ENCODE measurements at places on chromosomes 1 and 21.
A peak's percentile ranks its signal among the peaks of the same experiment; 100 is the strongest.

DNA sequence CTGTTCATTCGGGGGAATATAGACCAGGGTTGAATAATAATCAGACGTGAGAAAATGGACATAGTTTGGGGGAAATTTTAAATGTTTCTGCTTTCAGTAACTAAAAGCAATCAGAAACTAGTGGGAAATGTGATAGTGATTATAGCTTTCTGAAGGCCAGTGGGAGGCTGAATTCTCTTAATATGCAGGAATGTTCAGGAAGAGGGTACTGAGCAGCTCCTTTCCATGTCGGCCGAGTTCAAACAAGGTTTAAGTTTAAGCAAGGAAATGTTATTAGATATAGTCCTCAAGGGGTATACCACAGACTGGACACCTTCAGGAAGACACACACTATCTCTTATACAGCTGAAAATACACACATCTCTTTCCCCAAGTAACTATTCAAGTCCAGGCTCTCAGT, 105.5 kb downstream of the HHAT start:
- no peak for DNase-seq

DNA sequence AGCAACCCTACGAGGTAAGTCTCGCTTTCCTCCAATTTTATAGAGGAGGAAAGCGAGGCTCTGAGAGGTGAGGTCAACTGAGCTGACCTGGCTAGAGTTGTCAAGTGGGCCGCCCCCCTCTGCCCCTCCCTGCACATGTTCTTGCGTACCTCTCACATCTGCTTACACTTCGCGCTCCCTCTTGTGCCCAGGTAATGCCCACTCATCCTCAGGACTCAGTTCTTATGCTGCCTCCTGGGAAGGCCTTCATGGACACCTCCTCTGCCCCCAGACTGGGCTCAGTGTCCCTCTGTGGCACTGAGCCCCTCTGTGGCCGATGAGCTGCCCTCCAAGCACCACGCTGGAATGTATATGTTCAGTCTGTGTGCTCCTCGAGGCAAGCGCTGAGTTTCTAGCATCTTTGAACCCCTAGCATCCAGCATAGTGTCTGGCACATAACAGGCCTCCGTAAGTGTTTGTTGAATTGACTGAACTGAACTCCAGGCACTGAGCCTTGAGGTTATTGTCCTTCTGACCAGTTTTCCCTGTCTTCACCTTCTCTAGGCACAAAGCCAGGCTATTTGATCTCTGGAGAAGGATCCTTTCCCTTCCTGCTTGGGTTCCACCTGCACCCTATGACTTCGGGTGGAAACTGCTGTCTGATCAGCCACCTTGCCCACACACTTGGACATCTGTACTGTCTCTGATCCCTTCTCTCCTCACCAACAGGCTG, 13.5 kb downstream of the MOV10 start:
- no peak for DNase-seq

DNA sequence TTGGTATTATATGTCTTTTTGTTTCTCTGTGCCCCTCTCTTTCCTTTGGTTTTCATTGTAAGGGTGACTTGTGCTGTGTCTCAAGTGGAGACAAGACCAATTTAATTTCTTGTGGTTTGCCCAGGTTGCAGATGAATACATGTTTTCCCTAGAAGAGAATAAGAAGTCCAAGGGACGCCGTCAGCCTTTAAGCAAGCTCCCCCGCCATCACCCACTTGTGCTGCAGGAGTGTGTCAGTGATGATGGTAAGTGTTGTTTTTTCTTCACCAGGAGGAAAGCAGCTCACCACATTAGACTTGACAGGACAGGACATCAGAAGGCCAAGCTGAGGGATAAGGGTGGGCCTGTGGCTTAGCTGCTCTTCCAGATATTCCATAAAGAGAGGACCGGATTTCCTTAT, 23.8 kb upstream of the ST3GAL3 start:
- DNase-seq, result no peak

GRCh38 chr1:240691909-240692705, 80.2 kb upstream of the GREM2 start:
- DNase-seq, result no peak

- no peak for DNase-seq
Measured at GRCh38 chr1:219945795-219946194, 17.4 kb upstream of the SLC30A10 start.

- DNase-seq, result no peak
Measured at GRCh38 chr1:186152620-186153239, 222.3 kb downstream of the TPR start.

DNA sequence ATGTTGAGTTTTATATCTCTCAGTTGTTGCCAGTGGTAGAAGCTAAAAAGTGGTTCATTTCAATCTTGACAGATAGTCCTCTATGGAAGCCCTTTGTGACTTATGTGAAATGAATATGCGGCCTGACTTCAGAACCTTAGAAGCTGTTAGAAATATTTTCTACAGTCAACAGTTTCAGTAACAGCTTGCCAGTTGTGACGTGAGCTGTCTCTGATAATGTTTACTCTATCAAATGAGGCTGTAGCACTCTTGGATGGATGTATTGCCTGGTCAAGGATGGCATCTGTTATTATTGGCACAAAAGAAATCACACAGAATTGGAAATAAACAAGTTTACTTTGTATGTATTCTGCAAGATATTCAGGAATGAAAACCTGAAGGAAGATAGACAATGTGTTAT, 31.9 kb downstream of the SNX7 start:
- no peak for DNase-seq

GRCh38 chr1:42947965-42948732, 10.5 kb downstream of the SLC2A1 start:
- no peak for DNase-seq

DNA sequence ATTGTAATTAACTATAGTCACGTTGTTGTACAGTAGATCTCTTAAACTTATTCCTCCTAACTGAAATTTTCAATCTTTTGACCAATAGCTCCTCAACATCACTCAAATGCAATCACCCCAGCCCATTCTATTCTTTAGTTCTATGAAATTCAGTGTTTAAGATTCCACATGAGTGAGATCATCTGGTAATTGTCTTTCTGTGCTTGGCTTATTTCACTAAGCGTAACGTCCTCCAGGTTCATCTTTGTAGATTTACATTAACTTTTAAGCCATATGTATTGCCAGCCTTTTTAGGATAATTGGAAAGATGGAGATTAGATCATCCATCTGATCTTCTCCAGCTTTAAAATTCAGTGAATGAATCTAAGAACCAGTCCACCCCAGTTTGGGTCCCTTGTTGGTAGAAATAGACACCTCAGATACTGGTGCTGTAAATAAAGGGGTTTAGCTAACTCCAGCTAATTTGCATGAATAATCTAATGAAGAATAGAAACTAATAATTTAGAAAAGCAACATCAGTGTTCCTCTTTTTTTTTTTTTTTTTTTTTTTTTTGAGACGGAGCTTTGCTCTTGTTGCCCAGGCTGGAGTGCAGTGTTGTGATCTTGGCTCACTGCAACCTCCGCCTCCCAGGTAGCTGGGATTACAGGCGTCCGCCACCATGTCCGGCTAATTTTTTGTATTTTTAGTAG, 7.0 kb downstream of the S100A10 start:
- DNase-seq, result no peak

- DNase-seq, result no peak
Measured at GRCh38 chr1:76185207-76185606, 110.7 kb downstream of the ST6GALNAC3 start.

- DNase-seq, result no peak
Measured at GRCh38 chr1:61318319-61319125, 236.2 kb downstream of the NFIA start.

- no peak for DNase-seq
Measured at GRCh38 chr21:30541764-30542163, at the start of gene KRTAP19-6. Gene KRTAP19-6, minus strand, starts transcription at chr21:30541864. Its CDS starts 31 bp downstream, at chr21:30541833.

DNA sequence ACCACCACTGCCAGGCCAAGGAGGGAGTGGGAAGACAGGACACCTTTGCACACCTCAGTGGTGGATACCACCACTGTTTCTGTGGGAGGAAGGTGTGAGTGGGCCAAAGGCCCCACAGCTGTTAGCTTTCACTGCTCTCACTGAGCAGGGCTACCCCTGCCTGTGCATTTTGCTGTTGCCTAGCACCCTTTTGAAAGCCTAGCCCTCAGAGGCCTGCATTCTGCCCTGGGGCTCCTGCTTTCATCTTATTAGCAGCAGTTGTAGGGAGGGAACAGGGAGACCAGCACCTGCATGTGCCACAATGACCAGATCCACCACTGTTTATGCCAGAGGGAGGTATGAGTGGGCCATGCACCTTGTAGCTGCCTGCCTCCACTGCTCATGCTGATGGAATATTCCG, 110.9 kb upstream of the C21orf91 start:
- DNase-seq, result no peak

DNA sequence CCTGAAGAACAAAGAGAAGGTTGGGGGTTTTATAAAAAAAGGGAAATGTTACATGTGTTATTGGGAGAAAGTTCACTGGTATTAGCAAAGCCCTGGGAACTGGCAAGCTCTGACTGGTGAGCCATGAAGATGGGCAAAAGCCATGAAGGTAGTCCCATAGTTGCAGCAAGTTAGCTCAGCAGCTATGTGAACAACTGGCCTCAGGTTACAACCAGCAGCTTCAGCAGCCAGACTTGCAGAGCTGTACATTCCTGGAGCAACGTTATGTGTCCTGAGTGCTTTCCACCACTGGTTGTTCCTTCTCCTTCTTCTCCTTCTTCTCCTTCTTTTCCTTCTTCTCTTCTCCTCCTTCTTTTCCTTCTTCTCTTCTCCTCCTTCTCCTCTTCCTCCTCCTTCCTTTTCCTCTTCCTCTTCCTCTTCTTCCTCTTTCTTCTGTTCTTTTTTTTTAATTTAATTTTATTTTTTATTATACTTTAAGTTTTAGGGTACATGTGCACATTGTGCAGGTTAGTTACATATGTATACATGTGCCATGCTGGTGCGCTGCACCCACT, 56.1 kb upstream of the TLR5 start:
- no peak for DNase-seq

DNA sequence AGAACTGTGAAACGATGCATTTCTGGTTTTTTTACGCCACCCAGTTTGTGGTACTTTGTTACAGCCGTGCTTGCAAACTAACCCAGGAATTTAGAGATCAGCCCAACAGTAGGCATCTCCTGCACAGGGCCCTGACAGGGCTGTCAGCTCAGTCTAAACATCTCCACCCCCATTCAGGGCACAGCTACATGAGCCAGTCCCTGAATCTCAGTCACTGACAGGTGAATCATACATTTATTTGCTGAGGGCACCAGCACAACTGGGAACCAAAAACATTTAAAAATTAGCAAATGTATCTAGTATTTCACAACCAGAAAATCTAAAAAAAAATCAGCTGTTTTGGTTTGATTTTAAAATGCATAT, 30.7 kb downstream of the PRDX6 start:
- no peak for DNase-seq

- DNase-seq, result no peak
Measured at GRCh38 chr1:224219011-224219611, 36.1 kb downstream of the DEGS1 start.

GRCh38 chr1:63743781-63744180, 30.0 kb upstream of the ROR1 start:
- DNase-seq, result no peak

GRCh38 chr1:234842726-234843641, 233.0 kb upstream of the IRF2BP2 start:
- peak; percentile 67 for DNase-seq

DNA sequence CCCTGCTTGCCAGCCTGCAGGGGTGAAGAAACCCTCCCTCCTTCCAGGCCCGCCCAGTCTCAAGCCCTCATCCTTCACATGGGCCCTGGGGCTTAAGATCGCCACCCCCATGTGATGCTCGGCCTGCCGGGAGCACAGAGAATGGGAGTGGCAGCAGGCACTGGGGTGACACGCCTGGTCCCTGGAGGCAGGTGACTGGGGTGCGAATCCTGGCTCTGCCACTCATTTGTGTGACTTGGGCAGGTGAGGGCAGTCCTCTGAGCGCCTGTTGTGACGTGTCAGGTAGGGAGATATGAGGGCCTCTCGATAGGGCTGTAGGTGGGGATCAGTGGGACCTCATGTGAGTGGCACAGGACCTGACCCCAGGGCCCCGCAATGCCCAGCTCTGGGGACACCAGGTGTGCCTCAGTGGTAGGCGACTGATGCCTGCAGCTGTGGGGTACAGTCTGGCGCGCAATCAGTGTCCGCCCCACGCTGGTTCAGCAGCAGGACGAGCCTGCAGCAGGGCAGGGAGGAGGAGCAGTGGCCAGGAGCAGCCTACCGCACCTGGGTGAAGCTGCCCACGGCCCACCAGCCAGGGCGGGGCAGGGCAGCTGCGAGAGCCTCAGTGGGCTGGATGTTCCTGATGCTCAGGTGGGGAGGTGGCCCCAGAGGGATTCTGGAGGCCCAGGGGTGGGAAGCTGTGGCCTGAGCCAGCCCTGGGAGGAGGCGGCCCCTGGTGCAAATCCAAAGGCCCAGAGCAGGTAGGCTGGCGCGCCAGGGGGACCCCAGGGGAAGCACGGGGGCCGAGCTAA, 6.2 kb downstream of the SH2D5 start:
- DNase-seq, result no peak

DNA sequence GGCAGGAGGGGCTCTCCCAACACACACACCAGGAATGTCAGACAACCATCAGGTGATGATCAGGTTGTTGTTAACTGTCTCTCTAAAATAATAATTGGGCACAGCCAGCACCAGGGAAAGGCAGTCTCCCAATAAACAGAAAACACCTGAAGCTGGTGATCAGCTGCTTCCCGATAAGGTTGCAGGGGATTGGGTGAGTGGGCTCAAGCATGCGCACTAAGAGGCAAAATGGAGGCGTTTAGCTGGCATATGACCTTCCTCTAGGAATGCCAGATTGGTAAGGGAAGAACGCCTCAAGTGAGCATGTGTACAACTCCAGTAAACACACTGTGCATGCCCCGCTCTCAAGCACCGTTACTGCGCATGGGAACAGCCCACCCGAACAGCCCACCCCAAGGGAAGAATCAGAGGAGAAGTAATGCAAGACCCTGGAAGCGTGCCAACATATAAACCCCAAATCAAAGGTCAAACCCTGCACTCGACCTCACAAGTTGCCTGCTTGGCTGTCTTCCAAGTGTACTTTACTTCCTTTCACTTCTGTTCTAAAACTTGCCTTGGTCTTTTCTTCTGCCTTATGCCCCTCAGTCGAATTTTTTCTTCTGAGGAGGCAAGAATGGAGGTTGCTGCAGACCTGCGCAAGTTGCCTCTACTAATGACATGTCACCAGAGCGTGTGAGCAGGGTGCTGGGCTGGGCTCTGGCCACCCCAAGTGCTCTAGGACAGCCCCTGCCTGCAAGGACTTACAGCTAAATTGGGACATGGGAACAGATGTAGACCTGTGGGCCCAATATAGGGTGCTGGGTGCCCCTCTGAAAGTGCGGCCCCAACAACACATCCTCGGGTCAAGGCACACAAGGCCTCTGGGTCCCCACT, 200.8 kb downstream of the RHOU start:
- no peak for DNase-seq

GRCh38 chr21:39774227-39774626, 29.2 kb downstream of the IGSF5 start:
- DNase-seq, result no peak

- no peak for DNase-seq
Measured at GRCh38 chr1:35201631-35202030, 8.7 kb upstream of the SFPQ start.

DNA sequence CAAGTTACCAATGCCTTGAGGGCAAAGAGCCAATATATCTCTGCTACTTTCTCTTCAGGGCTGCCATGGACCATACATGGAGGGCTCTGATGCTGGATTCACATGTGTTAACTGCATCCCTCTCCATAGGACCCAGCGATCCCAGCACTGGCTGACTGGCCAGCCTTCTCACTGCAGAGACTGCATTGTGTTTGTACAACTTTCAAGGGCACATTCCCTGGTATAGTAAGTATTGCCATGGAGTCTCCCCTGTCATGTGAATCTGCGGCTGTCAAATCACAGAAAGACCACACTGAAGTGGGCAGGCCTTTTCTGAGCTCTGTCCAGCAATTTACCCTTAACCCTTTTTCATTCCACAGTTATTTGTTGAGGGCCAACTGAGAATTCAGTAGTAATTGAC, 449.8 kb downstream of the OMA1 start:
- DNase-seq, result no peak

GRCh38 chr1:93623875-93624274, 57.8 kb downstream of the BCAR3 start:
- DNase-seq, result no peak
